ENCODE measurements at places on chromosomes 12 and 14.

DNA sequence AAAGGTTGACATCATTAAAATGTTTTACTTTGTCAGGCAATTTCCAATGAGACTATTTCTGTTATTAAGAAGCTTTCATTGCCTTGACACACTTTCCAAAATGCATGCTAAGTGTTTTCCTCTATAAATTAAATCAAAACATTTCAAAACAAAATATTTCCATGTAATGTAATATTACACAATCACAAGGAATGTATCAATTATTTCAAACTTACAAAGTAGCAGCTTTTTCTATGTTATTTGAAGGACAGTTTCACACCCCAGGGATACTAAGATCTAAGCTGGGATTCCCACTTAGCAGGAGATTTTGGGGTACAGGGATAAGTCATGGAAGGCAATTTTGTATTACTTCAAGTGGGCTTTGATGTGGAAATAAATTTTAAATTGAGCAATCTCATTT lies 144.9 kb downstream of the FOXG1 start:
- DNase-seq: no peak

GRCh38 chr14:23436327-23437132 lies 1.1 kb upstream of the MYH7 start:
- no peak for DNase-seq

- no peak for DNase-seq
These were observed 17.5 kb downstream of the AMN start for GRCh38 chr14:102939820-102940561.

GRCh38 chr14:104924421-104925213 lies at the start of gene PLD4:
Gene PLD4, plus strand, starts transcription at chr14:104924879. Its CDS starts 2,262 bp downstream, at chr14:104927141.
- no peak for DNase-seq

DNA sequence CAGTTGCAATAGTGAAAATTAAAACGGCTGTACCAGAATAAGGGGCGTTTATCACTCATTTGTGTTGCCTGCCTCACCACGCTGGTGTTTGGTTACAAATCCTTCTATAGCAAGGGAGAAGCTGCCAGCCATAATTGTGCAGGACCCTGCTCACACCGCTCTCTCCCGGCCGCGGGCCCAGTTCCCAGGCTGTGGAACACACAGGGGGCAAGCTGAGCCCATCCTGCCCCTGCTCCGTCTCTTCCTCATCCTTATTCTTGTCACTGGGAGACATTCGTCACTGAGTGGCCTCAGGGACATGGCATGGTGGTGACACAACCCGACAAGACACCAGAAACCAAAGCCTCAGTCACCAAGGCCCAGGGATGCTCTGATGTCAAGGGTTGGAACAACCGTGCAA lies 116.3 kb upstream of the FKBP4 start:
- DNase-seq: no peak

- DNase-seq: no peak
These were observed 48.6 kb upstream of the RHOJ start for GRCh38 chr14:63155511-63156185.

DNA sequence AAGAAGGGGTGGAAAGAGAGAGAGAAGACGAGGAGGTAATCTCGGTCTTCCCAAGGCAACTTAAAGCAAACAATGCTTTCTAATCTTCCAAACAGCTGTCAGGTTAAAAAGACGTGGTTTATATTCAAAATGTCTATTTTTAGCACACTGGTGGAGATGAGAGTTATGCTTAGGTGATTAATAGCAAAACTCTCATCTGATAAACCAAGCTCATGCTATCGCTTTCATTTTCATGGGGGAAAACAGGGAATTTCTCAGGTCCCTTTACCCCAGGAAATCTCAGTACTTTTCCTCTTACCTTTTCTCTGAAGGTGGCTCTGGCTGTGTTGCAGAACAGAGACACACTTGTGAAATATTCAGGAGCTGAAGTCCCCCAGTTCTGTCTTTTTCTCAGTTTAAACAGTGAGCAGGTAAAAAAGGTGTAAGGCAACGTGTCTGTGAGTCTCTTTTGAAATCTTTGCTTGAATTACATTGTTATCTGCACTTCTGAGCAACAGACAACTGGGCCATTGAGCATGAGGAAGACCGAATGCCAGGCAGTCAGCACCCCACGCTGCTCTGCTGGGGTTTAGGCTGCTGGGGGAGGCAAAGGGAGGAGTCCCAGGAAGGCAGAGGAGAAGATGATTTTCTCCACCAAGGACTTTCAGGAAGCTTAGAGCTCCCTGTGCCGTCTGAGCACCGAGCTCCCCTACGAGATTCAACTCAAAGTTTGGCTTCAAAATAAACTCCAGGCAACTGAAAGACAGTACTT lies 759.3 kb downstream of the BCL11B start:
- DNase-seq: no peak

DNA sequence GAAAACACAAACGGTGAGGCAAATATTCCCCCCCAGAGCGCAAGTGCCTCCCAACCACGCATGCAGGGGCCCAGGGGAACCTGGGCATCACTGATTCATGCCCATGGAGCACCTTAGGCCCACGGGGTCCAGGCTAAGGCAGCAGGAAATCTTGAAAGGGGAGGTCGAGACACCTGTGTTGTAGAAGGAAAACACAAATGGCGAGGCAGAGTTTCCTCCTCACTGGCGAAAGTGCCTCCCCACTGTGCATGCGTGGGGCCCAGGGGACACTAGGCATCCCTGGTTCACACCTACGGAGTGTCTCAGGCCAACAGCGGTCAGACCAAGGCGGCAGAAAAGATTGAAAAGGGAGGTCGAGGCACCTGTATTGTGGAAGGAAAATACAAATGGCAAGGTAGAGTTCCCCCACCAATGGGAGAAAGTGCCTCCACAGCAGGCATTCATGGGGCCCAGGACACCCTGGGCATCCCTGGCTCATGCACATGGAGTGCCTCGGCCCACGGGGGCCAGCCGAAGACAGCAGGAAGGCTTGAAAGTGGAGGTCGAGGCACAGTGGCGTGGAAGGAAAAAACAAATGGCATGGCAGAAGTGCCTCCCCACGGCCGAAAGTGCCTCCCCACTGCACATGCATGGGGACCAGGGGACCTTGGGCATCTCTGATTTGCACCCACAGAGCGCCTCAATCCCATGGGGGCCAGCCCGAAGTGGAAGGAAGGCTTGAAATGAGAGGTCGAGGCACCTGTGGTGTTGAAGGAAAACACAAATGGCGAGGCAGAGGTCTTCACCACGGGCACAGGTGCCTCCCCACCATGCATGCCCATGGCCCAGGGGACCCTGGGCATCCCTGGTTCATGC lies 368.8 kb downstream of the ALG10 start:
- no peak for DNase-seq

DNA sequence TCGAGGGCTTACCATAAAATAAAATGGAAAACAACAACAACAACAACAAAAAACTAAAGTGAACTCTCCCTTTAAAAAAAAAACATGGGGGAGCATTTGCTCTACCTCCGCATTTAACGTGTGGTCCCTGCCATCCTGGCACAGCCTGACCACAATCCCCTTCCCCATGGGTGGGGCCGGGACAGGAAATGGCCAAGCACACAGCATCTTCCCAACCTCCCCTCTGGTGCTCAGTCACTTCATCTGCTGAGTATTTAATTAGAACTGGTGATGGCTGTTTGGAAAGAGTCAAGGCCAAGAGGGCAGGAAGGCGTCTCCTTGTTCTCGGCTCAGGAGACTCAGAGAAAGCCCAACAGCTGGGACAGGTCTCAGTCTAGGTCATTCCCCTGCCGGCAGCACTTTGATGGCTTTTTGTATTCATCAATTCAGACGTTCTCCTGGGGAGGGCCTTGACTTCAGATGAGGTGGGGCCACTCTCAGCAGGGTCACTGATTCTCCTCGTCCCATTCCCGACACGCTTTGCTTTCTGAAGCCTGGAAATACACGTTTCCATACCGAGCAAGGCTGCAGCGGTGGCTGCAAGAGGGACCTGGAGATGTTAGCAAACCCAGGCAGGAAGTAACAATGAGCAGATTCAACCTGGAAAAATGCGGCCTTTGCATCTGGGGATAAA lies 44.4 kb downstream of the ANO2 start:
- DNase-seq: no peak

DNA sequence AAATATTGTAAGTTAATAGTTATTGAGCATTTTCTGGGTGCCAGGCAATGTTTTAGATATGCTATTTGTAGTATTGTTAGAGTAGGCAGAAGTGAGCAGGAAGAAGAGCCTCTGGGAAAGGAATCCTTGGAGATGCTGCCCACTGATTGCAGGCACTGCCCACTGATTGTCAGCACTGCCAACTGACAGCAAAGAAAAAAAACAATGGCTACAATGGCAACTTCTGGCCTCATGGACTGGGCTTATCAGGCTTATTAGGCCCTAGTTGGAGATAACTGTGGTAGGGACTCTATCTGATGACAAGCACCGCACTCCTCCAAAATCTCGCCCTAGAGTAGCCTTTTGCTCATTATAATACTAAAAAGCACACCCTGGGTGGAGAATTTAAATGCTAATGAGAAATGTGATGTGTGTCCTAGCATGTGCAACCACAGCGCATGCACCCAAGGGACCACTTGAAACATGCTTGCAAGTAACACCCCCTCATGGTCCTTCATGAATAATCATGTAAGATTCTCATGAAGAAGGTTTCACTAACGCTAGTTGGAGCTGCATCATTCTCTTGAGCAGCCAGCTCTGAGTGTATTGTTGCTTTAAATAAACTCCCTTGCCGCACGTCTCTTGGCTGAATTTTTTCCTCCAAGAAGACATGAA lies 103.5 kb upstream of the PPP4R3A start:
- DNase-seq: no peak

- DNase-seq: no peak
These were observed 5.5 kb upstream of the CELA1 start for GRCh38 chr12:51351913-51352532.

GRCh38 chr14:65243766-65244442 lies 141.6 kb upstream of the MAX start:
- no peak for DNase-seq

DNA sequence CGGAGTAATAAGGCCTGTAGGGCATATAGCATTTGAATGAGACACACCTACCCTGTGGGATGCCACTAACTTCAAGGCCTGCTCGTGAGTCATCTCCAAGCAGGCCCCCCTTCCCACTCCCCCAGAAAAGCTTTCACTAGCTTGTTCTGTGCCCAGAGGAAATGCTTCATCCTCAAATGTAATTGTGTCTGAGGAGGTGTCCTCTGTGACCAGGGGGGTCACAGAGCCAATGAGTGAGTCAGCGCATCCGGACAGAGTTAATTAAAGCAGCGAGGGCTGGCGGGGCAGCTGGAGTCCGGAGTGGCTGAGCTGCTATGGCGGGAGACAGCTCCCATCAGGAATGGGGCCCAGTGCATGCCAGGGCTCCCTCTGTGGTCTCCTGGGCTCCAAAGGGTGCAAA lies 27.0 kb upstream of the ESRRB start:
- DNase-seq: no peak

- no peak for DNase-seq
These were observed 95.7 kb downstream of the PPM1A start for GRCh38 chr14:60344751-60345150.

- DNase-seq: no peak
These were observed 84.8 kb downstream of the PRKCH start for GRCh38 chr14:61406198-61406597.

- no peak for DNase-seq
These were observed 71.9 kb downstream of the TUNAR start for GRCh38 chr14:95948558-95948981.

DNA sequence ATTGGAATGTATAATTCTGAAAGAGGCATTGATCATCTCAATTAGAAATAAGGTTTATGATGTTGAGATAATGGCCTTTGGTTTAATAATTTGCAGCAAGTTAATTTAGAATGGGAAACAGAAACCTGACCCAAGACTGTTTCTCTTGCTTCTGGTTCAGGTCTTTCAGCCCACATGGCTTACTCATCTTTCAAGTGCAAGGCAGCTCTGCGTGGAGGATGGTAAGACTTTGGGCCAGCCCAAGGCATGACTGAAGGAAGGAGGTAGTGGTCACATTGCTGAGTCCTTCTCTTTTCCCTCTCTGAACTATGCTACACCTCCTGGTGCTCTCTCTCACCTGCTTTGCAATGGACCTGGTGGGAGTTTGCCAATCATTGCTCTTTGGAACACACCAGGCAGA lies 98.7 kb downstream of the CAND1 start:
- DNase-seq: no peak

DNA sequence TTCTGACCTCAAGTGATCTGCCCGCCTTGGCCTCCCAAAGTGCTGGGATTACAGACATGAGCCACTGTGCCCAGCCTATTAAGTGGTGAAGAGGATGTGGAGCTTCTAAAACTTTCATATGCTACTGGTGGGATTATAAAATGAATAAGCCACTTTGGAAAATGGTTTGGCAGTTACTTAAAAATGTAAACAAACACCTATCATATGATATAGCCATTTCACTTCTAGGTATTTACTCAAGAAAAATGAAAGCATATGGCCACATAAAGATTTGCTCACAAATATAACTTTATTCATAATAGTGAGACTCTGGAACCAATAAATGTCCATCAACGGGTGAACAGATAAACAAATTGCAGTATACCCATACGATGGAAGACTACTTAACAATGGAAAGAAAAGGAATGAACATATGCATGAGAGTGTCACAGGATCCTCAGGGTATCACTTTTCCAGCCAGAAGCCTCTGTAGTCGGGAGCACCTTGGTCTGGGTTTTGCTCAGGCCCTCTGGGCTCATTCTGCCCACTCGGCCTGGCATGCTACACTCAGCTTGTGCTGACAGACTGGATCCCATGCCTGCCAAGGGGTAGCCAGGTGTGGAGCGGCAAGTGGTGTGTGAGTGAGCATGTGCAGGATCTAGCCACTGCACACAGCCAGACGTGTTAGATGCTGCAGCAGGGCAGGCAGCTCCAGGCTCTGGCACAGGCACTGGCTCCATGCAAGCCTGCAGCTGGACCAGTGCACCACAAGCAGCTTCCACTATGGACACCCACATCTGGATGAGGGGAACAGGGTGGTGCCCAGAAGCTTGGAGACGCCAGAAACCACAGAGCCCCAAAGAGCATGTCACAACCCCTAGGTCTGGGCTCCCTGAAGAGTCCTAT lies 213.2 kb upstream of the DIO3 start:
- no peak for DNase-seq

GRCh38 chr14:76237349-76237990 lies 85.7 kb downstream of the GPATCH2L start:
- no peak for DNase-seq

DNA sequence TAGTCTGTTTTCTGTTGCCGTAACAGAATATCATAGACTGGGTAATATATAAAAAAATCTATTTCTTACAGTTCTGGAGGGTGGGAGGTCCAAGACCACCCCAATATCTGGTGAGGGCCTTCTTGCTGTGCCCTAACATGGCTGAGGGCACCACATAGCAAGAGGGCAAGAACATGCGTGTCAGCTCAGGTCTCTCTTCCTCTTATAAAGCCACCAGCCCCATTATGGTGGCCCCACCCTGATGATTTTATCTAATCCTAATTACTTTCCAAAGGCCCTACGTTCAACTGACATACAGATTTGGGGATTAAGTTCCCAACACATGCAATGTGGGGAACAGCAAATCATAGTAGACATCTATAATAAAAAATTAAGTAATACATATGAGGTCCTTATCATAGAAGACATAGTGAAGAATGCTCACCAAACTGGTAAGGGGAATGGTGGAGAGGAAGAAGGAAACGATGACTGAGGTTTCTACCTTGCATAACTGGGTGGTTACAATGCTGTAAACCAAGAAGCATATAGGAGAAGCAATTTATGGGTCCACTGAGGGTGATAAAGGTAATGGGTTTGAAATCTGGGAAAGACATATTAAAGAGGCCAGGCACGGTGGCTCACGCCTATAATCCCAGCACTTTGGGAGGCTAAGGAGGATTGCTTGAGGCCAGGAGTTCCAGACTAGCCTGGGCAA lies 27.0 kb downstream of the BTBD7 start:
- DNase-seq: no peak

- DNase-seq: no peak
These were observed 10.1 kb downstream of the ENTPD5 start for GRCh38 chr14:74008843-74009499.

- no peak for DNase-seq
These were observed 136.3 kb upstream of the PLEKHG7 start for GRCh38 chr12:92566448-92567019.

All from NCI-H446 treated with DMSO at 0.1 percent for 48 hours (cell line).